ENCODE measurements at places on chromosomes 7 and 10.

DNA sequence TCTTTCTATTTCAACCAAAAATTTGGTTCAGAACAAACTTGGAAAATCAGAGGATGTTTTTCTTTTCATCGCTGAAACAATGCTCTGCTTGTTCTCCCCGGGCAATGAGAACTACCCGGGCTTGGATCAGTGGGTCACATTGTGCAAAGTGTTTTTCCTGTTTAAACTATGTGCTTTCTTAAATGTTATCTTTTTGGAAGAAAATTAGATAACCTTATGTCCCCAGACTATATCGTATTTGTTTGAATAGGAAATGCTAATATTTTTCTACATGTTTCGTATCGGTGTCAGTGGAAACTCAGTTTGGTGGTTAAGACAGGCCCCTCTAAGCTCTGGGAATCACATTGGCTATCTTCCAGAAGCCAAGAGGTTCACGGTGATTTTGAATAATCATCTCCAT lies 319.5 kb upstream of the NFE2L3 start:
- no peak for DNase-seq

DNA sequence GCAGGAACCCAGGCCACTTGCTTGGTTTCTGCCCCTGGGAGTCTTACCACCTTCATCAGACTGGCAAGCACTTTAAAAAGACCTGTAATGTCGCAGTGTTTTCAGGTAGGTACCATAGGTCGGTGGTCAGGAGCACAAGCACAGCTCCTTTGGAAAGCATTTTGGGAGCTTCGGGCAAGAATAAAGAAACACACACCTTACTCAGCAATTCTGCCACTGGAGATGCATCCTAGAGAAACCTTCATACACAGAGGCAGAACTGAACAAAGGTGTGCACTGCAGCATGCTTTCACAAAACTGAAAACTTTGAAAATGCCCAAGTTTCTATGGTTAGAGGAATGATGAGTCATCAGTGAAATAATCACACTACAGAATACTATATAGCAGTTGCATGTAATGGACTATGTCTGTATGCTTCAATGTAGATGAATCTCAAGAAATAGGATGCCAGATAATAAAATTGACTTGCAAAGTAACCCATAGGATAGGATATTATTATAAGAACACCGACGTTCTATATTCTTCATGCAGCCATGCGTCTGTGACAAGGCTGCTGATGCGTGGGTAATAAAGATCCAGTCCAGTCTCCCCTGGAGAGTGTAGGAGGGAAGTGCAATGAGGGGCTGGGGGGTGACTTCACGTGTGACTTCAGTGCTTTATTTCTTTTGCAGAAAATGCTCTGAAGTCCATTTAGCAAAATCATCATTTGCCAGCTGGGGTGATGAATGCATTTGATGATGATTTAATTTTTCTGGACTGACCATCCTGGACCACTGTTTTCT lies 309.5 kb downstream of the WDR37 start:
- no peak for DNase-seq

GRCh38 chr10:92052088-92052487 lies 128.5 kb downstream of the BTAF1 start:
- no peak for DNase-seq

GRCh38 chr7:49500741-49501140 lies 272.7 kb upstream of the VWC2 start:
- peak; percentile 14 for DNase-seq

DNA sequence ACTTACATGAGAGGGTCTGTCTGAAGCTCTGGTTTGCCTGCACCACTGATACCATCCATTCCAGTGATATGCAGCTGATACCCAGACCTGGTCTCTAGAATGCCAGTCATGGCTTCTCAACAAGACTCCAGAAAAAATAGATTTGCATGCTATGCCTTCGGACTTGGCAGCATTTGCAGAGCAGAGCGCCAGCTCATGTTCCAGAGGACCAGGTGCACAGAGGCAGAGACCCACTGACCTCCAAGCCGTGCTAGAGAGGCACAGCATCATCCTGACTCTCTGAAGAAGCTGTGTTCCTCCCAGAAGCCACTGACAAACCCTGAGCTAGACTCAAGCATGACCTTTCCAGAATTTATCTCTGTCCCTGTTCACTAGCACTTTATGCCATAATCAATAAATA lies 6.9 kb upstream of the PRKAG2 start:
- DNase-seq, result no peak

DNA sequence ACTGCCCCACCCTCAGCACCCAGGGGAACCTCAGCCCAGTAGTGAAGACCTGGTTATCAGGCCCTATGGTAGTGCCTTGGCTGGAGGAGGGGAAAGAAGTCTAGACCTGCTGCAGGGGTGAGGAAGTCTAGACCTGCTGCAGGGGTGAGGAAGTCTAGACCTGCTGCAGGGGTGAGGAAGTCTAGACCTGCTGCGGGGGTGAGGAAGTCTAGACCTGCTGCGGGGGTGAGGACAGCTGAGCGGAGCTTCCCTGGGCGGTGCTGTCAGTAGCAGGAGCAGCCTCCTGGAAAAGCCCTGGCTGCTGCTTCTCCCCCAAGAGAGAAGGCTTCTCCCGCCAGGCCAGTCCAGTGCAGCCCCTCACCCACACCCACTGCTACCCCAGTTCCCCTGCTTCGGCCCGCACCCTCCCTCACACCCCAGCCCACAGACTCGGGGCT lies 6.3 kb downstream of the NOS3 start:
- no peak for DNase-seq

GRCh38 chr7:149355390-149356048 lies 93.5 kb downstream of the ZNF783 start:
- peak; percentile 44 for DNase-seq

DNA sequence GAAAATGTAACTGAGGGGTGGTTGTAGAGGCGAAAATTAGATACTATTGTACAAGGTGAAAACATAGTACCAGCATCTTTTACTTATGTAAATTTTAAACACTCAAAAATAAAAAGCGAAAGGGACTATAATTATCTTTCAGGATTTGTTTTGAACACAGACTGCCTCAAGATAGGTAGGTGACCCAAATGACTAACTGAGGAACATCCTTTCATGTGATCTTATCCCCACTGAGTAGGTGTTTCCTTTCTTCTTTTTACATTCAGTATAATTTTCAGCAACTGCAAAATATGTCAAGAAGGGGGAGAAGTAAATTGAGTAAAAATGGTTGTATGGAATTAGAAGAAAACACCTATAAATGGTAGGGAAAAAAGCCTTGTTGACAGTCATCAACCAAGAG lies 236.7 kb downstream of the PHF14 start:
- DNase-seq, result no peak

DNA sequence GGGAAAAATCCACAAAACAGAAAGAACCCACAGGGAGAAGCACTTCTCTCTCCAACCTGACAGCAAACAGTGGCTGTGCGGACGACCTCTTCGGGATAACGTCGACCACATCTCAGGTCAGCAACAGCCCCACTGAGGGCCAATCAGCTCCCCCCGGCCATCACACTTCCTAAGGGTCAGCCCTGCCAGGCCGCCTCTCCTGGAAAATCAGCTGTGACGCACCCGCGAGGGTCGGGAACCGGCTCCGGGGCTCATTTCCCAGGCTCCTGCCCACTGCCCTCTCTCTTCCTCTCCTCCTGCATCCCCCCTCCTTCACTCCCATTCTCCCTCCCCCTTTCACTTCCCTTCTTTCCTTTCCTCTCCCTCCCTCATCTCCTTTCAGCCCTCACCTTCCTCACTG lies 118.3 kb downstream of the DIP2C start:
- no peak for DNase-seq

- no peak for DNase-seq
Observed at GRCh38 chr10:9294132-9294663, 1239.7 kb downstream of the GATA3 start.

- peak; percentile 43 for DNase-seq
Observed at GRCh38 chr10:14186245-14186644, 144.5 kb downstream of the FRMD4A start.

DNA sequence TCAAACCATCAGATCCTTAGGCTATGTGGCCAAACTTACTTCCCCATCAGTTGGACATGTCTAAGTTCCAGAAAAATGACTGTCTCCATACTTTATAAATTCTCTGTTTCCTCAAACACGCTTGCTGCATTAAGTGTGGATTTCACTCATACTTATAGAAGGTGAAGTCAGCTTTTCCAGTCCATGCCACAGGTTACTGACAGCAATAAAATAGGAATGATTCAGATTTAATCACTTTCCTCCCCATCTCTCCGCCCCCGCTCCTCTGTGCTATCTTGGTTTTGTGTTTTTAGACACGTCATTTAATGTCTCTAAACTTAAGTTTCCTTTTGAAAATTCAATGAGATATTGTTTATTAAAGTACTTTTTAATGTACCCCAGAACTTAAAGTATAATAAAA lies 1098.0 kb upstream of the C7orf33 start:
- no peak for DNase-seq

- DNase-seq, result no peak
Observed at GRCh38 chr10:52210161-52210560, 103.9 kb upstream of the DKK1 start.

DNA sequence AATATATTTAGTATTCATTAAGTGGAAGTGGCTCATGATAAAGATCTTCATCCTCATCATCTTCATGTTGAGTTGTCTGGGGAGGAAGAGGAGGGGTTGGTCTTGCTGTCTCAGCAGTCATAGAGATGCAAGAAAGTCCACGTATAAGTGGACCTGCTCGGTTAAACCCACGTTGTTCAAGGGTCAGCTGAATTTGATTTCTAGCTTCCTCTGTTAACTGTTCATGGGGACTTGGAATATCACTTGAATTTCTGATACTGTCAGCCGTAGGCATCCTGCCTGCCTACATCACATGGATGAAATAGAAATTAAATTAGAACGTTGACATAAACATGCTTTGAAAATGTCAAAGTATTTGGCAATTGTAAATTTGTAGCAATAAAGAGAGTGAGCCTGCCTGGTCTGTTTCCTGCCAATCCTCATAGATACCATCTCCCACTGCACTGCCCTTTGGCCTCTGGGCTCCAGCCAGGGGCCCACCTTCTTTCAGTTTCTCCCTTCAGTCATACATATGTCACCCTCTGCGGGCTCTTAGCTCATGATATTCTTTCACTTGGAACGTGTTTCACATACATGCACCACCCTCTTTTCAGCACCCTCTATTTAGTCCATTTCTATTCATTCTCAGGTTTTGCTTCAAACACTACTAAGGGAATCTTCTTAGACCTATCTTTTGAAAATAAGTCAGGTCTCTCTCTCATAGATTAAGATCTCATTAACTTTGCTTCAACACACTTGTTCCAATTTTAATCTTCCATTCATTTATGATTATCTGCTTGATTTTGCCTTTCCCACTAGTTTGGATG lies 376.3 kb downstream of the IPMK start:
- DNase-seq, result no peak

All from SW480 (cell line).